Stimulated activated CD8-positive, alpha-beta memory T cell treated with anti-CD3 and anti-CD28 coated beads, Interleukin-7, amount 100 ng/mL, for 1 hour (primary cell): ENCODE measurements at places on chromosomes 4 and X.

- DNase-seq: no peak
Measured at GRCh38 chr4:25489253-25489797, 112.3 kb downstream of the ANAPC4 start.

DNA sequence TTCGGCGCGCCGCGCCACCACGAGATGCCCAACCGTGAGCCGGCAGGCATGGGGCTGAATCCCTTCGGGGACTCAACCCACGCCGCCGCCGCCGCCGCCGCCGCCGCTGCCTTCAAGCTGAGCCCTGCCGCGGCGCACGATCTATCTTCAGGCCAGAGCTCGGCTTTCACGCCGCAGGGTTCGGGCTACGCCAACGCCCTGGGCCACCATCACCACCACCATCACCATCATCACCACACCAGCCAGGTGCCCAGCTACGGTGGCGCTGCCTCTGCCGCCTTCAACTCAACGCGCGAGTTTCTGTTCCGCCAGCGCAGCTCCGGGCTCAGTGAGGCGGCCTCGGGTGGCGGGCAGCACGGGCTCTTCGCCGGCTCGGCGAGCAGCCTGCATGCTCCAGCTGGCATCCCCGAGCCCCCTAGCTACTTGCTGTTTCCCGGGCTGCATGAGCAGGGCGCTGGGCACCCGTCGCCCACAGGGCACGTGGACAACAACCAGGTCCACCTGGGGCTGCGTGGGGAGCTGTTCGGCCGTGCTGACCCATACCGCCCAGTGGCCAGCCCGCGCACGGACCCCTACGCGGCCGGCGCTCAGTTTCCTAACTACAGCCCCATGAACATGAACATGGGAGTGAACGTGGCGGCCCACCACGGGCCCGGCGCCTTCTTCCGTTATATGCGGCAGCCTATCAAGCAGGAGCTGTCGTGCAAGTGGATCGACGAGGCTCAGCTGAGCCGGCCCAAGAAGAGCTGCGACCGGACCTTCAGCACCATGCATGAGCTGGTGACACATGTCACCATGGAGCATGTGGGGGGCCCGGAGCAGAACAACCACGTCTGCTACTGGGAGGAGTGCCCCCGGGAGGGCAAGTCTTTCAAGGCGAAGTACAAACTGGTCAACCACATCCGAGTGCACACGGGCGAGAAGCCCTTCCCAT, 1.1 kb downstream of the ZIC3 start:
- DNase-seq: no peak

GRCh38 chr4:123102897-123103471, 180.6 kb upstream of the NUDT6 start:
- no peak for DNase-seq

DNA sequence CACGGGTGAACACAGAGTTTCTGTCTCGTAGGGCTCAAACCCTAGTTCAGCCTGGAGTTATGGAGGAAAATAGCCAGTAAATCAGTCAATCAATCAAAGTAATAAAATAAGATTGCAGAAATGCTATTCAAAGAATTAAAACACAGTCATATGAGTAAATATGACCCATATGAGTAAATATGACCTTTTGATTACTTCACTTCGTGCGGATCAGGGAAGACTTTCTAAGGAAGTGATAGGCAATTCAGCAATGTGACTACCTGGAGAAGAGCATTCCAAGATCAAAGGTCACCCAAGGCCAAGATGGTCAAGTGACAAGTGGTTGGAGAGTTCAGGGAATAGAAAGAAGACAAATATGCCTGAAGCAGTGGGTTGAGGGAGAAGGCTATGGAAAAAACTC, 722.6 kb downstream of the ADGRL3 start:
- DNase-seq: no peak

GRCh38 chr4:151486168-151486567, 77.2 kb downstream of the FHIP1A start:
- no peak for DNase-seq

DNA sequence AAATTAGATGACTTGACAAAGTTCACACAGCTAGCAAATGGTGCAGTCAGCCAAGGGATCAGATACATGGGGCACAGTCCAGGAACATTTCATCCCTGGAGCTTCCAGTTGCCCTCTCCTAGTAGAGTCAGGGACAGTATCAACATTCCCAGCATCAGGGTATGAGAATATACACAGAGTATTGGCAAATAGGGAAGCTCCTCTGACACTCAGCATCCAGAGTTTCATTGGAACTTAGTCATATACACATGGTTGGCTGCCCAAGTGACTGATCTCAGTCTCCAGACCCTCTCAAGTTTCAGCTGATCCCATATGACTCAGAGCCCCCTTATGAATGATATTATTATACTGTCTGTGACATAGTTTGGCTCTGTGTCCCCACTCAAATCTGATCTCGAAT, 13.7 kb upstream of the KCTD8 start:
- DNase-seq: no peak

- no peak for DNase-seq
Measured at GRCh38 chr4:118086344-118086743, 52.1 kb downstream of the NDST3 start.

DNA sequence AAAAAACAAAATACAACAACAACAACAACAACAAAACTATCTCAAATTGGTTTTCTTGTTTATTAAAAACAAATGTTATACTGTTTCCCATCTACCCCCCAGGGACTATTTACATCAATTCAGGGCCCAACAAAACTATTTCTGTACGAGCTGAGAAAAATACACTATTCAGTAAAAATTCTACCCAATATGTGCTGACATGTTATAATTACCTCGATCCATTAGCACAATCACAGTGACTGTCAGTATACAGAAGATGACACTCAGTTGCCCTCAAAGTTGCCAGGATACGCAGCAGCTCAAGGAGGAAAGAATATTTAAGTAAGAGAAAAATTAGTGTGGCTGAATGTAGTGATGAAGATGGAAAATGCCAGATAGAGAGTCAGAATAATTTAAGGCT, 150.1 kb downstream of the COX18 start:
- DNase-seq: no peak

DNA sequence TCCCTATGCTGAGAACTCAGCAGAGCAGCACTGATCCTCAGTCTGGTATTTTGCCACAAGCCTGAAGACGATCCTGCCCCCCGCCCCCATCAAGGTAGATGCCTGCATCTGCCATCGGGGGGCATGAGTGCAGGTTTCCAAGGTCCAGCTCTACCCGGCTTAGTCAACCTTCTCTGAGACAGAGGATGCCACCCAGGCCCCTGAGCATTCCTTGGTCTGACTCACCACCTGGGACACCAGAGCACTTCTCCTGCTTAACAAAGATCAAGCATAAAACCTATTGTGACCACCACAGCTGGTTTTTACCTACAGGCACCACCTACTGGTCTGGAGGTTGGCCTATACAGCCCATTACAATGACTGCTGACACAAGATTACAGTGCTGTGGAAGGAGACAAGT, 1168.1 kb downstream of the PCDH19 start:
- DNase-seq: no peak

- DNase-seq: no peak
Measured at GRCh38 chrX:40644821-40645358, 2.5 kb downstream of the CXorf38 start.

- DNase-seq: no peak
Measured at GRCh38 chr4:185304541-185304940, 91.2 kb downstream of the LRP2BP start.

GRCh38 chr4:18930487-18930886, 908.9 kb upstream of the LCORL start:
- DNase-seq: no peak

- no peak for DNase-seq
Measured at GRCh38 chr4:16967722-16968121, 69.3 kb upstream of the LDB2 start.

DNA sequence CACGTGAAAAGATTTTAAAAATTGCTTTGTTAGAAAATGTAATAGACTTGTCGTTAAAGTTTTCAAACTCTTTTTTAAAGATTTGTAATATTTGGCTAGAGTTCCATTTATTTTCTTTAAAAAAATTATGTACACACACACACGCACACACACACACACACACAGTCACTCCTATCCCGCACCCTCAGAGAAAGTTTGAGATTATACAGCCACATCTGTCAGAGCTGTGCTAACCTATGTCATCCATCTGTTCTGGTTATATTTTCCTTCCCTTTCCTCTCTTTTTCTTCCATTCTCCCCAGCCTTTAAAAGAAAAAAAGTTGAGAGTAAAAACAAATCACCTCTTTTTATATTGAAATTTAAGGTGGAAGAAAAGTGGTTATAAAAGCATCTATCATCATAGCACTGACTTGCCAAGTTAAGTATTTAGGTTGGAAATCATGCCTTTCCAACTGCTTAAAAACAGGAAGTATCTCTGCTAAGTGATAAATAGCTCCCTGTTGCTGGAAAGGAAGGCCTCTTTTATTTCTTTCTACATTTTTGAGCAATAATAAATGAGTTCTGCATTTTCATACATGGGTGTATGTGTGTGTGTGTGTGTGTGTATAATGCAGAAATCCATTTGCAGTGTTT, 163.3 kb upstream of the SPRY1 start:
- no peak for DNase-seq

GRCh38 chr4:105894660-105895582, at the start of gene NPNT:
Gene NPNT, plus strand, starts transcription at chr4:105895471. Its CDS starts 182 bp downstream, at chr4:105895653.
- DNase-seq: no peak

GRCh38 chr4:173046818-173047217, 121.8 kb upstream of the GALNT7 start:
- DNase-seq: no peak

DNA sequence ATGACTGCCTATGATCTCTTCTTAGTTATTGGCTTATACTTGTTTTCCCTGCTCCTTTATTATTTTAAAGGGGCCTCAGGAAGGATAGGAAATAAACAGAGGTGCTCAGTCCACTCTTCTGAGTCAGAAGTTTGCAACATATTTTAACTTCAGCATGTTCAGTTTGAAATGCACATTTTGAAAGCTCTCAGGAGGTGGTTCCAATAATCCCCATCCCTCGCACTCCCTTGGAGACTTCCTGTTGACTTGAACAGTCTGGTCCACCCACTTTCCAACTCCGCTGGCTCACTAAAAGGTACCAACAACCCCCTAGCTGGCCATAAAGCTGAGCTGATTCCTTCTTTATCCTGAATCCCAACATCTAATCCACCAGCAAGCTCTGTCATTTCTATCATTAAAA, 78.3 kb upstream of the DUSP21 start:
- DNase-seq: no peak

GRCh38 chrX:155997436-155997835, at the start of gene IL9R:
Gene IL9R, plus strand, starts transcription at chrX:155997696. Its CDS starts 64 bp downstream, at chrX:155997760.
- DNase-seq: peak; percentile 1

DNA sequence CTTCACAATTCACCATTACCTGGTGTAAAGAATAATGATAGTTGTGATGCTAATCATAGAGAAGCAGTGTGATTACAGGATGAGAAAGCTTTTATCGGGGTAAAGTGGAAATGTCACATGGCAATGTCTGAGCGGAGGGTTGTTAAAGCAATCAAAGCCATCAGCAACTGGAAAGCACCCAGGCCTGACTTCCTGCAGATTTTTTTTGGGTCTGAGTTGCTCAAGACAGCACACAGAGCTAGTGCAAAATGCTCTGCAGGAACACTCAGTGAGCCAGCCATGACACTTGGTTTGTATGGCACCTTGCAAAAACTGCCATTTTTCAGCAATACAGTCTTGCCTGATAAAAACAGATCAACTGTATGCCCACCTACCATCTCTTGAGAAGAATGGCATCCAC, 152.9 kb downstream of the COL4A6 start:
- no peak for DNase-seq

DNA sequence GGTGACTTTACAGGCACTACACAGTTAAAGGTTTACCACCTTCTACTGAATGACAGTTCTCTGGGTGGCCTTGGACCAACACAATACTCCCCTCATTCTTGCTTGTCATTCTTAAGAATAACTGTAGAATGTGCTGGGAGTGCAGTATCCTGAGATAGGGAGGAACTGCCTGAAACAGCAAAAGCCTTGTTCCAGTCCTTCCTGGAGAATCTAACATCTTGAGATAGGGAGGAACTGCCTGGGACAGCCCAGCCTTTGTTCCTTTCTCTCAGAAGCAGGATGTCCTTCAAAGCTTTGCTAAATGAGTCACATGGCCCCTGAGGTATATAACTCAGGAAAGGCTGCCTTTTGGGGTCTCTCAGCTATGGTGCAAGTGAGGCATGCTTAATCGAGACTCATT, 145.7 kb upstream of the MBNL3 start:
- DNase-seq: no peak
